ENCODE measurements at places on chromosomes 7 and 10. TPM values are rescaled to one million over a fixed set of nuclear protein-coding genes. Genes with fewer than 3 reads are reported as not detected.

DNA sequence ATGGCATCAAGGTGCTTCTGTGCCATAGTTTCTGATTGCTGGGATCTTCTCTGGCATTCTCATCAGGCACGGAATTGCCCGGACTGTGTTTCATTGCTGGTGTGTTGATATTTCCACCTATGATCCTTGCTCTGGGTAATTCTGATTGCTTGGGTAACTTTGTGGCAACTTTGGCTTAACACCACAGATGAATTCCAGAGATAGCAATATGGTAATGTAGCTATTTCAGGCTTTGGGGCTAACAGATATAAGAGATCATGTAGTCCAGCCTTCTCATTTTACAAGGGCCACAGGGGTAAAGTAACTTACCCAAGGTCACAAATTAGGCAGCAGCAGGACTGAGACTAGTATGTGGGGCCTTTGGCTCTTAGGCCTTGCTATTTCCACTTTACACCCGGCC lies 53.9 kb upstream of the PLPP4 start:
- H3K4me3 ChIP-seq, result no peak overlapping the region
- H3K4me1 ChIP-seq, result no peaks in the 10 kb centered on the region
- peaks cover 1% of the 10 kb centered on the region for H3K27me3 ChIP-seq
- DNase-seq, result no peak

- peaks cover 17% of the 10 kb centered on the region for H3K4me1 ChIP-seq
- no peak overlapping the region for H3K27ac ChIP-seq
- no peak for DNase-seq
- H3K36me3 ChIP-seq, result no peaks in the 10 kb centered on the region
- no peak overlapping the region for H3K4me3 ChIP-seq
These were observed 31.2 kb downstream of the TBXAS1 start for GRCh38 chr7:139860090-139860775.

- no peak overlapping the region for H3K27ac ChIP-seq
- H3K4me1 ChIP-seq, result no peaks in the 10 kb centered on the region
- no peaks in the 10 kb centered on the region for H3K27me3 ChIP-seq
- DNase-seq, result no peak
These were observed 51.5 kb upstream of the SHH start for GRCh38 chr7:155863721-155864151.

GRCh38 chr7:152956006-152956405 lies 196.5 kb downstream of the ACTR3B start:
- no peaks in the 10 kb centered on the region for H3K36me3 ChIP-seq
- no peak for DNase-seq
- H3K4me3 ChIP-seq, result no peak overlapping the region
- H3K27me3 ChIP-seq, result no peaks in the 10 kb centered on the region

GRCh38 chr7:27883696-27884095 lies 143.7 kb downstream of the TAX1BP1 start:
- no peaks in the 10 kb centered on the region for H3K4me1 ChIP-seq
- no peak for DNase-seq
- H3K4me3 ChIP-seq, result no peak overlapping the region
- H3K36me3 ChIP-seq, result no peaks in the 10 kb centered on the region
- H3K27me3 ChIP-seq, result peaks cover 3% of the 10 kb centered on the region

DNA sequence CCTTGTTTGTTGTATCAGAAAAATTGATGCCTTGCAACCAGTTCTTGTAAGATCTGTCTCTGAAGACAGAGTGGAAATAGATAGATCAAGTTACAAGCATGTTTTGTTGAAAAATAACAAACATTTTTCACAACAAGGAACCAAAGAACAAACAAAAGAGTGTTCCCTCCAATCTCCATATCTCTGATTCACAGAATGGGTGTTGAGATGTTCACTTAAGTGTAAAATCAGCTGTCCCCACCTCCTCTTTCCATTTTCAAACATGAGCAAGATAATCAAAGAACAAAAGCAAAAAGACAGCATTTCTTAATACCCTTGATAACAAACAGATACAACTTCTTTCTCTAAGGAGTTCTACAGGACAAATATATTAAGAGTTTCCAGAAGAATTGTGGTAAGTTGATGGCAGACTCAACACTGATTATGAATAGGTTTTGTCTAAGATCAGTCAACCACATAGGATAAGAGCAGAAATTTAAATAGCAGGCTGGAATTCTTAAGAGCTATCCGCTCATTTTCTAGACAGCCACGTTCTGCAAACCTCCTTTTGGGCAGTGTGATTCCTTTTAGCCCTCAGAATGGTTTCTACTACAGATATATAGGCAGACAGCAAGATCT lies 970.9 kb upstream of the AUTS2 start:
- DNase-seq, result no peak
- H3K4me1 ChIP-seq, result no peaks in the 10 kb centered on the region
- no peaks in the 10 kb centered on the region for H3K27me3 ChIP-seq
- no peaks in the 10 kb centered on the region for H3K36me3 ChIP-seq

GRCh38 chr10:381346-381745 lies 246.1 kb downstream of the ZMYND11 start:
- no peak for DNase-seq
- no peak overlapping the region for H3K27ac ChIP-seq
- H3K36me3 ChIP-seq, result peaks cover 3% of the 10 kb centered on the region
- no peak overlapping the region for H3K4me3 ChIP-seq
- H3K4me1 ChIP-seq, result peaks cover 10% of the 10 kb centered on the region
- H3K27me3 ChIP-seq, result peaks cover 5% of the 10 kb centered on the region

DNA sequence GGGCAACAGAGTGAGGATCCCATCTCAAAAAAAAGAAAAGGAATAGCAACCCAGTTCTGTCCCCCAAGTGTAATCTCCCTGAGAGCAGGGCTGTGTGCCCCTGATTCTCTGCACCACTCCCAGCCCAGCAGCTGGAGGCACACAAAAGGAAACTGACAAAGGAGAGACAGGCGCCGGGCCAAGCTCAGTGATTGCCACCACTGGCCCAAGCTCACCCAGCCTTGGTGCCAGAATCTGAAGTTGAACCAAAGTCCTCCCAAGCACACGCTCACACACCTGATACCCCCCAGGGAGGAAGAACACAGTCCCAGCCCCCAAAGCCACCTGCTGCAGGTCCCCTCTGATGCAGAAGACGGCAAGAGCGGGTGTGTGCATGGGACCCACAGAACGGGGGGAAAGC lies 50.3 kb downstream of the TNRC18 start:
- H3K27me3 ChIP-seq, result no peaks in the 10 kb centered on the region
- no peaks in the 10 kb centered on the region for H3K4me1 ChIP-seq
- H3K27ac ChIP-seq, result no peak overlapping the region
- H3K4me3 ChIP-seq, result no peak overlapping the region

GRCh38 chr10:30973737-30974136 lies 57.9 kb downstream of the ZNF438 start:
- H3K4me3 ChIP-seq, result no peak overlapping the region
- no peak overlapping the region for H3K27ac ChIP-seq
- H3K36me3 ChIP-seq, result no peaks in the 10 kb centered on the region
- no peaks in the 10 kb centered on the region for H3K27me3 ChIP-seq

- peaks cover 51% of the 10 kb centered on the region for H3K27me3 ChIP-seq
- H3K4me1 ChIP-seq, result peaks cover 4% of the 10 kb centered on the region
- H3K4me3 ChIP-seq, result no peak within 1 kb of the TSS
- no peak for DNase-seq
These were observed at the start of gene KCP for GRCh38 chr7:128910569-128910945. TSS of gene KCP (minus strand) at chr7:128910709. CDS start at chr7:128910676, 33 bp downstream.

- H3K4me1 ChIP-seq, result no peaks in the 10 kb centered on the region
- DNase-seq, result no peak
- no peak overlapping the region for H3K4me3 ChIP-seq
- peaks cover 4% of the 10 kb centered on the region for H3K27me3 ChIP-seq
- no peak overlapping the region for H3K27ac ChIP-seq
- no peaks in the 10 kb centered on the region for H3K36me3 ChIP-seq
These were observed 52.2 kb downstream of the UNC5B start for GRCh38 chr10:71264345-71265200.

DNA sequence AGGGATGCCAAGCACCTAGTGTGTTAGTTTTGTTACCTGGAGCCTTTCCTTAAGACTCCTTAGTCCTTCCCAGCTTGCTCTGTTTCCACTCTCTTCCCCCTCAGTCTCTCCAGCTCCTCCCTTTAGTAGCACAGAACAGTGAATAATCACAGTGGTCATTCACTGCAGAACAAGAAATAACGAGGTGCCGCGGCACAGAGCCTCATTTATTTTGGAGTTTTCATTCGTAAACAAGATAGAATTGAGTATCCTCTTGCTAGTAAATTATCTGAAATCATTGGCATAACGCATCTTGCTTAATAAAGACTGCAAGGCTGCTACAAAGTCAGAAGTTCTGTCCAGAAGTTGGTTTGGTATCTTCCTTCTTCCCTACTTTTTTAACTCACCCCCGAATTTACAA lies 129.3 kb upstream of the LANCL2 start:
- no peaks in the 10 kb centered on the region for H3K36me3 ChIP-seq
- no peak for DNase-seq
- no peak overlapping the region for H3K27ac ChIP-seq
- peaks cover 2% of the 10 kb centered on the region for H3K27me3 ChIP-seq

- no peak overlapping the region for H3K27ac ChIP-seq
- H3K36me3 ChIP-seq, result no peaks in the 10 kb centered on the region
- DNase-seq, result no peak
- H3K4me3 ChIP-seq, result no peak overlapping the region
- peaks cover 21% of the 10 kb centered on the region for H3K4me1 ChIP-seq
These were observed 91.2 kb downstream of the CCNY start for GRCh38 chr10:35427543-35427942.

- H3K4me3 ChIP-seq, result no peak overlapping the region
- H3K4me1 ChIP-seq, result no peaks in the 10 kb centered on the region
- no peak overlapping the region for H3K27ac ChIP-seq
These were observed 160.2 kb downstream of the CREB5 start for GRCh38 chr7:28572321-28573058.

- H3K27me3 ChIP-seq, result no peaks in the 10 kb centered on the region
- H3K4me1 ChIP-seq, result no peaks in the 10 kb centered on the region
- H3K27ac ChIP-seq, result no peak overlapping the region
These were observed 591.1 kb downstream of the TNS3 start for GRCh38 chr7:46990761-46991160.

- peaks cover 8% of the 10 kb centered on the region for H3K36me3 ChIP-seq
- H3K27me3 ChIP-seq, result no peaks in the 10 kb centered on the region
- no peak overlapping the region for H3K4me3 ChIP-seq
- H3K4me1 ChIP-seq, result peaks cover 43% of the 10 kb centered on the region
- no peak for DNase-seq
- no peak overlapping the region for H3K27ac ChIP-seq
These were observed 92.1 kb upstream of the SAMD8 start for GRCh38 chr10:75019370-75019769.

- H3K4me1 ChIP-seq, result no peaks in the 10 kb centered on the region
- H3K27me3 ChIP-seq, result peaks cover 36% of the 10 kb centered on the region
- H3K36me3 ChIP-seq, result no peaks in the 10 kb centered on the region
- H3K27ac ChIP-seq, result no peak overlapping the region
- no peak for DNase-seq
These were observed 788 bp upstream of the CACNA2D1 start for GRCh38 chr7:82444220-82444909.

DNA sequence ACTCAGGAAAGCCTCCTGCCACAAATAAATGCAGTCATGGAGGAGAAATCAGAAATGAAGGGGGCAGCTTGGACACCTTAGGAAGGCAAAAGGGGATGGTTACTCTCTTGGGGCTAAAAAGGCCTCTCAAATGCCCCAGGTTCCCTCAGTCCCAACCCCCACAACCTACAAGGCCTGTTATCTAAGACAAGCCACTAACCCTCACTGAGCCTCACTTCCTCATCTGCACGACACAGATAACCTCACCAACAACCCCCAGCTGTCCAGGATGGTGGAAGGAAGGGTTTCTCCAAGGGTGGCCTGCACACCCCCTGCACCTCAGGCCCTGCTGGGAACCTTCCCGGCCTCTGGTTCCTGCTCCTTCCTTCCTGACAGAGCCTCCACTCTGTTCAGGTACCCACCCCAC lies 29.2 kb downstream of the SORBS1 start:
- DNase-seq, result no peak
- H3K4me3 ChIP-seq, result no peak overlapping the region
- H3K27ac ChIP-seq, result no peak overlapping the region
- no peaks in the 10 kb centered on the region for H3K36me3 ChIP-seq
- peaks cover 4% of the 10 kb centered on the region for H3K4me1 ChIP-seq

GRCh38 chr7:26385240-26385639 lies 93.6 kb downstream of the SNX10 start:
- no peak for DNase-seq
- no peak overlapping the region for H3K27ac ChIP-seq
- H3K4me3 ChIP-seq, result no peak overlapping the region
- H3K27me3 ChIP-seq, result peaks cover 45% of the 10 kb centered on the region
- no peaks in the 10 kb centered on the region for H3K36me3 ChIP-seq
- H3K4me1 ChIP-seq, result no peaks in the 10 kb centered on the region

GRCh38 chr7:97430006-97430405 lies 301.9 kb upstream of the TAC1 start:
- H3K36me3 ChIP-seq, result no peaks in the 10 kb centered on the region
- H3K27me3 ChIP-seq, result no peaks in the 10 kb centered on the region
- no peak overlapping the region for H3K4me3 ChIP-seq
- no peak overlapping the region for H3K27ac ChIP-seq
- no peaks in the 10 kb centered on the region for H3K4me1 ChIP-seq
- no peak for DNase-seq

GRCh38 chr7:48067475-48067874 lies 21.6 kb upstream of the UPP1 start:
- peaks cover 12% of the 10 kb centered on the region for H3K27me3 ChIP-seq
- no peak overlapping the region for H3K4me3 ChIP-seq
- H3K36me3 ChIP-seq, result peaks cover 2% of the 10 kb centered on the region
- no peaks in the 10 kb centered on the region for H3K4me1 ChIP-seq
- DNase-seq, result no peak

- H3K27ac ChIP-seq, result no peak overlapping the region
- no peak for DNase-seq
- H3K4me1 ChIP-seq, result no peaks in the 10 kb centered on the region
- no peak overlapping the region for H3K4me3 ChIP-seq
These were observed 43.6 kb downstream of the CTBP2 start for GRCh38 chr10:125116652-125117310.

The EGFR gene
- 0.10 TPM for total RNA-seq

The SH2D4B gene
- total RNA-seq, result 0.18 TPM

The GNAT3 gene
- total RNA-seq, result not detected

The RET gene
- total RNA-seq, result 0.31 TPM

The HECW1 gene
- total RNA-seq, result not detected

The DNAJB6 gene
- total RNA-seq, result 137 TPM

The JAKMIP3 gene
- 1.3 TPM for total RNA-seq

The CYP3A4 gene
- not detected for total RNA-seq

All from activated T-helper 1 cell treated with anti-CD3 and anti-CD28 coated beads, Interleukin-12 subunit alpha, Interleukin-12 subunit beta, Interleukin-2, Interleukin-4 antibody, amounts not matched to agents 30 ng/mL and 10 ng/mL and 1 ng/mL, durations not matched to agents 14 hours and 24 hours and 36 hours (primary cell).